Activated naive CD4-positive, alpha-beta T cell treated with Interleukin-2 at 50 U/mL for 16 hours (primary cell): ENCODE measurements at places on chromosomes 12 and 14.

GRCh38 chr14:54565785-54566409 is 1.0 kb upstream of the SAMD4A start:
- DNase-seq: peak; percentile 82

- no peak for DNase-seq
Measured at GRCh38 chr12:14567351-14568162, at the start of gene PLBD1. Gene PLBD1 (minus strand): TSS chr12:14567883. CDS start chr12:14567696, 187 bp downstream.

- DNase-seq: no peak
Measured at GRCh38 chr14:33812181-33812580, 138.7 kb downstream of the EGLN3 start.

GRCh38 chr14:59849411-59850130 is 21.0 kb downstream of the RTN1 start:
- DNase-seq: no peak

- no peak for DNase-seq
Measured at GRCh38 chr12:116537101-116537904, 21.9 kb upstream of the MAP1LC3B2 start.

- no peak for DNase-seq
Measured at GRCh38 chr12:48390026-48390425, 39.3 kb upstream of the ZNF641 start.

DNA sequence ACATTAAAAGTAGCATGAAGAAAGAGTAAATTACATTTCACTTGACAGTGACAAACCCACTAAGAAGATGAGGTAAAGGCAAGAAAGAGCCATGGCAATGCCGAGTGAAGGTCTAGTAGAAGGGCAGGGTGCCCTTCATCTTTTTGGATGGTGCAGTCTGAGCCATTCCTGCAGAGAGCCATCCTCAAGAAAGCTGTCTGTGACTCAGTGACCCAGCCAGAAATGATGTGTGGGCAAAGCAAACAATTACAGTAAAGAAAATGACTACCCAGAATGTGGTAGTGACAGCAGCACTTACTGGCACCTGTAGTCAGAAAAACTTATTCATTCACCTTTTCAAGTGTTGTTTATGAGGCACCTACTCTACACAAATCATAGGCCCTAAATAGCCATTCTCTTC is 281.7 kb downstream of the DUSP6 start:
- DNase-seq: peak; percentile 12

GRCh38 chr12:46471404-46471803 is 98.8 kb upstream of the SLC38A2 start:
- no peak for DNase-seq

GRCh38 chr12:102463659-102464249 is 16.6 kb downstream of the IGF1 start:
- DNase-seq: no peak

GRCh38 chr14:65849091-65849490 is 436.6 kb downstream of the FUT8 start:
- no peak for DNase-seq

- no peak for DNase-seq
Measured at GRCh38 chr14:52898496-52898895, 52.4 kb downstream of the FERMT2 start.

DNA sequence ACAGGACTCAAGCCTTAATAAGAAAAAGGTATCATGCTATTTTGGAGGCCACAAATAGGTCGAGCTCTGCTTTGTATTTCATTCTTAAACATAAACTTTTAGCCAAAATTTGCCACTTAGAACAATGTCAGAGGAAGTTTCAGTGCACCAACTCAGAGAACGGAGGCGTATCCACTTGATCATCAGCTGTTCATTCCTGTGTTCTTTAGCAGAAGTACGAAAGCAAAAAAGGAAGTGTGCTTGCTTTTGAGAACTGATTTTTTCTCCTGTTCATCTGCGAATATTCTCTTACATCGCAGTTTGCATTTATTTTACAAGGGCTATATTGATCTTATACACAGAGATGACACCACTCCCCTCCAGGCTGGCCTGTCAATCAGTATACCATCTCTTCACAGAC is 188.6 kb upstream of the SOX5 start:
- DNase-seq: no peak

GRCh38 chr12:80154261-80154660 is 54.9 kb downstream of the OTOGL start:
- DNase-seq: no peak

- peak; percentile 92 for DNase-seq
Measured at GRCh38 chr12:13100882-13101769, 2.3 kb downstream of the GSG1 start.

DNA sequence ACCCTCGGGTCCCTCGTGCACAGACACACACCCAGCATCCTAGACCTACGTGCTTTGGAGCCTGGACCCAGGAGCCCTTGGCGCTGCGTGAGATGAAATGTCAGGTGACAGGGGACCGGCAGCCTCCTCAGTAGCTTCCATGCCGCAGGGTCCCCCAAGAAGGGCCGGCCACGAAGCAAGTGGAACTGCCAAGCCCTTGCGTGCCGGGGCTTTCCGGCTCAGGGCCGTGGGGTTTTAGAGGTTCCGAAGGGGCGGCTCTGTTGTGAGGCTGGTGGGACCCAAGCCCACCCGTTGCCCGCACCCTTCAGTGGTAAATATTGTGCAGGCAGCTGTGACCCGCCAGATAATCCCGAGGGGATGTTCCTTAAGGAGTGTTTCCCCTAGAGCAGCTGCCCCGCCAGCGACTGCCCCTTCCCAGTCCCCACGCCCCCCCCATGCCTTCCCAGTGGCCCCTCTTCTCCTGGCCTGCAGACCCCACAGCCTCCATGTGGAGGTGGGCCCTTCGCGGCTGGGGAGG is 133.7 kb downstream of the ADGRD1 start:
- no peak for DNase-seq

GRCh38 chr14:100611811-100612480 is 24.7 kb upstream of the BEGAIN start:
- DNase-seq: no peak
